Activated B cell treated with CpG ODN at 0.5 μM for 24 hours (primary cell): ENCODE measurements at places on chromosomes 5 and 9.
A peak's percentile ranks its signal among the peaks of the same experiment; 100 is the strongest.

- H3K4me3 ChIP-seq: no peak overlapping the region
Observed at GRCh38 chr9:98974106-98974505, 30.4 kb downstream of the COL15A1 start.

- H3K4me3 ChIP-seq: no peak overlapping the region
- no peak overlapping the region for H3K27ac ChIP-seq
- DNase-seq: no peak
- H3K36me3 ChIP-seq: no peaks in the 10 kb centered on the region
- peaks cover 18% of the 10 kb centered on the region for H3K27me3 ChIP-seq
Observed at GRCh38 chr5:142540922-142541422, 144.9 kb downstream of the FGF1 start.

DNA sequence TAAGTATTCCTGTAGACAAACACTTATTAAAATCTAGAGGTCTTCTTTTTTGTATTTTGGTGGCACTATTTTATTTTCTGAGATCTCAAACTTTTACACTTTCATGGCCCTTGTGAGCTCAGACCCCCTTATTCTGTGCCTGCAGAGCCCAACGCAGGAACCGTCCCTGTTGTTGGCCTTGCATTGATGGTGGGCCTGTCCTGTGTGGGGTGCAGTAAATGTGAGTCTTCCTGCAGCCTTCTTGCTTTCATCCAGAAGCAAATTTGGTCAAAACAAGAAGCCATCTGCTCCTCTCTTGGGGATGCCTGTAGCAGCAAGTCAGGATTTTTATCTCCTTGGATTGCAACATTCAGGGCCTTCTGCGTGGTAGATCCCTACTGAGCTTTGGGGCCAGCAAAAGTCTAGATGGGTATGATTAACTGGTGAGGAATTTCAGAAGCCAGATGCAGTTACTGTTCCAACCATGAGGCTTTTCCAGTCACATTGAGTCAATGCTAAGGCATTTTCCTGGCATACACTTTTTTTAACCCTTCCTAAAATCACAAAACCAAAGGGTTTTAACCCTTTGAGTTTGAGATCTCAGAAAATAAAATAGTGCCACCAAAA lies 31.7 kb downstream of the BASP1 start:
- peak overlapping the region; percentile 65 for H3K27ac ChIP-seq
- peaks cover 70% of the 10 kb centered on the region for H3K4me1 ChIP-seq
- no peak overlapping the region for H3K4me3 ChIP-seq
- no peak for DNase-seq
- H3K27me3 ChIP-seq: no peaks in the 10 kb centered on the region

- no peaks in the 10 kb centered on the region for H3K27me3 ChIP-seq
- H3K4me1 ChIP-seq: no peaks in the 10 kb centered on the region
- no peak for DNase-seq
- H3K4me3 ChIP-seq: no peak overlapping the region
Observed at GRCh38 chr5:18281947-18282581, 647.8 kb downstream of the TAF11L14 start.

- no peak for DNase-seq
- no peak overlapping the region for H3K27ac ChIP-seq
- H3K27me3 ChIP-seq: no peaks in the 10 kb centered on the region
Observed at GRCh38 chr5:134503088-134503936, 22.2 kb upstream of the JADE2 start.

DNA sequence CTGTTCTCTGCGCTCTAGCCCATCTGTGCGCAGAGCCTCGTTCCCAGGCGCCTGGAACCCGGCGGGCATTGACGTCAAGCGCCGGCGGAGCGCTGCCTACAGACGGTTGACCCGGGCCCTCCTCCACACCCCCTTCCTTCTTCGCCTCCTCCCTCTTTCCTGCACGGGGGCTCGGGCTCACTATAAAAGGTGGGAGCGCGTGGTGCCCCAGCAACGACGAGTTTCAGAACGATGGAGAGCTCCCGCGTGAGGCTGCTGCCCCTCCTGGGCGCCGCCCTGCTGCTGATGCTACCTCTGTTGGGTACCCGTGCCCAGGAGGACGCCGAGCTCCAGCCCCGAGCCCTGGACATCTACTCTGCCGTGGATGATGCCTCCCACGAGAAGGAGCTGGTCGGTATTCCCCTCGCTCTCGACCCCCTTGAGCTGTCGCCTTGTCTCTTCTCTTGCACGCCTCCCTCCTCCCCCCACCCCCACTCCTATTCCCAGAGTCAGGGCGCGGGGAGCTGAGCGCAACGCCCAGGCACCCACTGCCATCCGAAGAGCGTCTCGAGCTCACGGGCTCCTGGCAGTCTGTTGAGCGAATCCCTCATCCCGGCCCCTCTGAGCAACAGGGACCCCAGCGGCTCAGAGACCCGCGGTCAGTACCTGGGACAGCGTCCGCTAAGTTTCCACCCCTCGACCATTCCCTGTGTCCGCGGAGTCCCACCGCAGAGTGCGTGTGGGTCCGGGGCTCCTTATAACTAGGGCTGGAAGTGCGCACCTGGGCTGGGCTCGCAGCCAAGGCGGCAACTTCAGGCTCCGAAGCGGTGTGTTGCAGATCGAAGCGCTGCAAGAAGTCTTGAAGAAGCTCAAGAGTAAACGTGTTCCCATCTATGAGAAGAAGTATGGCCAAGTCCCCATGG lies at the start of gene CARTPT:
Gene CARTPT (plus strand): TSS at position 213 of the 902 bp plus-strand sequence. CDS start 19 bp downstream, at position 232.
- no peak within 1 kb of the TSS for H3K27ac ChIP-seq
- H3K27me3 ChIP-seq: peaks cover 59% of the 10 kb centered on the region
- DNase-seq: no peak
- no peak within 1 kb of the TSS for H3K4me3 ChIP-seq

DNA sequence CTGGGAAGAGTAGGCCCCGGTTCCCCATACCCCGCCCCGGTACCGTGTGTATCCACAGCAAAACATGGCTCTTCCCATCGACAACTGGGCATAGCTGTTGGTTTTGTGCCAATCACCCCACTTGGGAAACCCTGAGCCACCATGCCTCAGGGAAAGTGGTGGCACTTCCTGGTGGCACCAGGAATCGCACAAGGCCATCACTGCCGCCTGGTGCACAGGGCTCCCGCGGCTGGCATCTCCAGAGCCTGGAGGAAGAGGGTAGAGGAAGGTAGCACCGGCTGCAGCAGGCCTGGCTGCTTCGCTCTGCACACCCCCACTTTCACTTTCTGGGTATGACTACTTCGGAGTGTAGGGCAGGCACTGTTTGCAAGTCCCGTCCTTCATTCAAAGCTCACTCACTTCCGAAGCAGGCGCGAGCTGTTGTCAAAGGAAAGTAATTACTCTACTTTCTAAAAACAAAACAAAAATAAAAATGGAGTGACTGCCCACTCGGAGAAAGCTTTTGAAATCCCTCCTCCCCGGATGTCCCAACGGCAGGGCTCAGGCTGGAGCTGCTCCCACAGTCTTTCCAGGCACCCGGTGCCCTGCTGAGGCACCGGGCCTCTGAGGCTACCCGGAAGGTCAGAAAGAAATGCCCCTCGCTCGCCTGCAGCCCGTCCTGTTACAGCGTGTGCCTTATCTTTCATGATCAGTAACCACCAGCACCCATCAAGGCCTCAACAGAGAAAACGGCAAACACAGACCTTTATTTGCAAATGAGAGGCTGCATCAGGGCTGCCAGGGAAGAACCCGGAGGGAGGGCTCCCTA lies 2.0 kb downstream of the BRD3 start:
- H3K4me3 ChIP-seq: peak overlapping the region; percentile 85
- peaks cover 4% of the 10 kb centered on the region for H3K36me3 ChIP-seq
- H3K27ac ChIP-seq: peak overlapping the region; percentile 82
- H3K27me3 ChIP-seq: peaks cover 7% of the 10 kb centered on the region
- no peak for DNase-seq
- peaks cover 53% of the 10 kb centered on the region for H3K4me1 ChIP-seq

DNA sequence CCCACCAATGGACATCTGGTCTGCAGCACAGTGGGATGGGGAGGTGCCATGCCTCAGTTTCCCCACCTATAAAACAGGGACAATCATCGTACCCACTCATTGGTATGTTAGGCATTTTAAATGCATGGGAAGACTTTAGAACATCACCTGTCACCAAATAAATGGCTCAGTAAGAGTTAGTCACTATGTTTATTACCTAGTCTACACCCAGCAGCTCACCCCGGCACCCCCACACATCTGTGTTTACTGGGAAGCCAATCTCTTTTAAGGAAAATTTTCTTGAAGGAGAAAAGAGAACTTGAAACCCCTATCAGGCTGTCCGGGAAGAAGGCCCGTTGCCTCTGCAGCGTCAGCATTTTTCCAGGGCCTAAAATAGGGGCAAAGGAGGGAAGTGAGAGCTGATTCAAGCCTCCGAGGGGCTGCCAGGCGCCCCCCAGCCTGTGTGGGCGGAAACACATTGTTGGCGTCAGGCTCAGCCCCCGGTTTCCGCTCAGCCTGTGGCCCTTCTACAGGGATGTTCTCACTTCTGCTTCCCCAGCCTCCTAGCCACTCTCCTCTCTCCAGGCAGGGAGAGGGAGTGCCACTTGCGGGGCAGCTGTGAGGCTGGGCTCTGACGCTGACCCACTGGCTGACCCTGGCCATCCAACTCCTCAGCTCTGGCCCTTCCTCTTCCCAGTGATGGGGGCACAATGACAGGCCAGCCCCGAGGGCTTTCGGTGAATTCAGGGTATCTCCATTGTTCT lies 4.6 kb downstream of the CSF1R start:
- H3K4me3 ChIP-seq: peak overlapping the region; percentile 44
- DNase-seq: peak; percentile 39
- H3K36me3 ChIP-seq: no peaks in the 10 kb centered on the region

- no peaks in the 10 kb centered on the region for H3K27me3 ChIP-seq
- no peaks in the 10 kb centered on the region for H3K36me3 ChIP-seq
- no peak overlapping the region for H3K4me3 ChIP-seq
- no peak for DNase-seq
- no peaks in the 10 kb centered on the region for H3K4me1 ChIP-seq
Observed at GRCh38 chr5:61827445-61827975, 478.5 kb upstream of the KIF2A start.

DNA sequence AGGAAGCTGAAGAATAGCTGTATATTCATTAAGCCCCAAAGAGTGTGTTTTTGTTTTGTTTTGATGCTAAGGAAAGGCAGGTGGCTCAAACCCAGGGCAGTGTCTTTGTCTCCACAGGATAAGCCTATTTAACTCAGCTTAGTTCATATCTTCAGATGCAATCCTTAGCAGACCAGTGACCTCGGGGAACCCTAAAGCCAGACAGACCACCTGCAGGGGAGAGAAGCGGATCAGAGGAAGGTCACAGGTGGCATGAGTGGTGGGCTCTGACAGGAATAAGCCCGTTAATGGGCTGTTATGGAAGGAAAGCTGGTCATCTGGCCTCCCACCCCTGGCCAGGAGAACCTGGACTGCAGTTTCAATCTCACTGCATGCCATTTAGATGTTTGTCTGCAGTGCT lies 30.8 kb downstream of the TAS2R1 start:
- DNase-seq: no peak
- H3K4me1 ChIP-seq: no peaks in the 10 kb centered on the region
- H3K36me3 ChIP-seq: no peaks in the 10 kb centered on the region
- no peaks in the 10 kb centered on the region for H3K27me3 ChIP-seq

DNA sequence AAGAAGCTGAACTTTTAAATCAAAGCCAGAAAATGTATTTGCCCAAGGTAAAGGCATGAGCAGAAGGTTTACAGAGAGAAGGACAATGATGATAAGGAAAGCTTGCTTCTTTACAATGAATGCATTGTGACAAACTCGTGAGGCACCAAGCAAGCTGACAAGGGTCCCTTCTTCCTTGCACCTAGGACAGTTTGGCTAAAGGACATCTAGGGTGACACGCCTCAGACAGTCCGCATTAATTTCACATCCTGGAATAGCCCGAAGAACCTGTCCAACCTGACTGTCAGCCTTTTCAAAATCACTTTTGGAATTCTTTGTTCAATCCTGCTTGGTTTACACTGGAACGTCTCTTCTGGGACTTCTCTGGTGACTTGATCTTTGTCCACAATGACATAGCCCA lies 146.4 kb upstream of the MAP3K1 start:
- H3K36me3 ChIP-seq: peaks cover 6% of the 10 kb centered on the region
- no peak for DNase-seq
- H3K4me3 ChIP-seq: no peak overlapping the region
- no peaks in the 10 kb centered on the region for H3K27me3 ChIP-seq

DNA sequence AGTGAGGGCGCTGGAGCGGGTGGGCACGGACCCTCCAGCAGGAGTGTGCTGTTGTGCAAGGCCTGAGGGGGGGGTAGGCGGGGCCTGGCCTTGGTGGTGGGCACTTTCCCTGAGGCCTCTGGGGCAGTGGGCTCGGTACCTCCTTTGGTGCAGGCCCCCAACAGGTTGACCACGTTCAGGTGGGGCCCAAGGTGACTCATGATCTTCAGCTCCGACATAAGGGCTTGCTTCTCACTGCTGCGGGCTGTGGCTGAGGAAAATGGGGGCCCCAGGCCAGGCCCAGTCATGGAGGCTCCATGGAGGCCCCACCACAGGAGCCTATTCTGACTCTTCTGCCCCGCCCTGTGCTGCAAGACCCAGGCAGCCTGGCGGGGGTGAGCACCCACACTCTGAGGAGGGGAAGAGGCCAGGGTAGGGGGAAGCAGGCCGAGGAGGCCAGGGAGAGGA lies 31.5 kb downstream of the PDGFRB start:
- H3K4me1 ChIP-seq: no peaks in the 10 kb centered on the region
- no peak overlapping the region for H3K27ac ChIP-seq
- no peaks in the 10 kb centered on the region for H3K27me3 ChIP-seq
- DNase-seq: no peak
- H3K4me3 ChIP-seq: no peak overlapping the region
- H3K36me3 ChIP-seq: no peaks in the 10 kb centered on the region

GRCh38 chr9:130780865-130781504 lies 54.1 kb upstream of the ABL1 start:
- no peaks in the 10 kb centered on the region for H3K27me3 ChIP-seq
- H3K27ac ChIP-seq: no peak overlapping the region
- DNase-seq: no peak
- no peaks in the 10 kb centered on the region for H3K36me3 ChIP-seq

DNA sequence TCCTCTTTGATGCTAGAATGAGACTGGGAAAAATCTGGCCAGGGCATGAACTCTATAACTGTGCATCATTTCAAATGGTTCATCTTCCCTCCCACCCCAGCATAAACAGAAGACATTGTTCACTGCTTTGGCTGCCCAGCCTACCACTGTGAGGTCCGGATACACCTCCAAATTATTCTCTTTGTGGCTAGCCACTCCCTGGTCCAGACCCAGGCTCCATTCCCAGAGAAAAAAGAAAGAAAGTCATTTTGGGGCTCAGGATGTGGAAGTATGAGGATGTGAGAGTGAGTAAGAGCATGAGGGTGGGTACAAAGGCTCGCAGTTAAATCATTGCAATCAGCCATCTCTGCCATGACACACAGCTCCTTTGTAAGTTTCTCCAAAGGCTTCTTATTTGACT lies 559.2 kb downstream of the PSAT1 start:
- DNase-seq: no peak
- peaks cover 3% of the 10 kb centered on the region for H3K27me3 ChIP-seq
- no peaks in the 10 kb centered on the region for H3K4me1 ChIP-seq
- no peaks in the 10 kb centered on the region for H3K36me3 ChIP-seq
